RWPE2 (cell line): ENCODE measurements at places on chromosomes 6 and 20.

DNA sequence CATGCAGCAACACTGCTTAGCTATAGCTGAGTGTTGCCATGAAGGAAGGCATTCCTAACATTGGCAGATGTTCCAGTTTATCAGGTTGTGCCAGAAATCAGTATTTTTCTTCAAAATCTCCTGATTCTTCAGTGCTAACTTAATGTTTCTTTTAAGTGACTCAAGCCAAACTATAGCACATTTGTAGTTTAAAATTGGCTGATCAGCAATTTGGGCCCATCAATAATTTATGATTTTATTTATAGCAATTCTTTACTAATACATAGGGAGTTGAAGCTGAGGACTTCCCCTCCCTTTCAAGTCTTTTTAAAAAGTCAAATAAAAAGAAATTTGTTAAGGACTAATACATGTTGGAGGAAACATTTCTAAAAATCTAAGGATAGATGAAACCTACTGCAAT lies 383.8 kb upstream of the KHDRBS2 start:
- DNase-seq, result no peak

DNA sequence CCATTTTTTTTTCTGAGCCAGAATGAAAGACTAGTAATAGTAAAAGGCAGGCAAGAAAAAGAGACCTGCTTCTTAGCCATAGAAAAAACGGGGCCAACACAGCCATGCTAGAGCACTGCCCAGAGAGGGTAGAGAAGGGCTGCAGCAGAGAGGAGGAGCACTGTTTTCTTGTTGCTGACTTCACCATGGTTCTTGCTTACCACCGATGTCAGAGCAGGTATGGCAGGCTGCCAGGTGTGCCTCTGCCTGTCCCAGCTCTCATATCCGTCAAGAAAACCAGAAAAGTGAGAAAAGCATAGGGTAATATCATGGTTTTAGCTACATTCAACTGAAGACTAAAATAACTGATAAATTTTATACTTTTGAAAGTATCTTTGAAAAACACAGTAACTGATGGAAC lies 60.7 kb downstream of the DTNBP1 start:
- no peak for DNase-seq

GRCh38 chr6:1068068-1068467 lies 243.8 kb upstream of the FOXQ1 start:
- DNase-seq, result no peak

DNA sequence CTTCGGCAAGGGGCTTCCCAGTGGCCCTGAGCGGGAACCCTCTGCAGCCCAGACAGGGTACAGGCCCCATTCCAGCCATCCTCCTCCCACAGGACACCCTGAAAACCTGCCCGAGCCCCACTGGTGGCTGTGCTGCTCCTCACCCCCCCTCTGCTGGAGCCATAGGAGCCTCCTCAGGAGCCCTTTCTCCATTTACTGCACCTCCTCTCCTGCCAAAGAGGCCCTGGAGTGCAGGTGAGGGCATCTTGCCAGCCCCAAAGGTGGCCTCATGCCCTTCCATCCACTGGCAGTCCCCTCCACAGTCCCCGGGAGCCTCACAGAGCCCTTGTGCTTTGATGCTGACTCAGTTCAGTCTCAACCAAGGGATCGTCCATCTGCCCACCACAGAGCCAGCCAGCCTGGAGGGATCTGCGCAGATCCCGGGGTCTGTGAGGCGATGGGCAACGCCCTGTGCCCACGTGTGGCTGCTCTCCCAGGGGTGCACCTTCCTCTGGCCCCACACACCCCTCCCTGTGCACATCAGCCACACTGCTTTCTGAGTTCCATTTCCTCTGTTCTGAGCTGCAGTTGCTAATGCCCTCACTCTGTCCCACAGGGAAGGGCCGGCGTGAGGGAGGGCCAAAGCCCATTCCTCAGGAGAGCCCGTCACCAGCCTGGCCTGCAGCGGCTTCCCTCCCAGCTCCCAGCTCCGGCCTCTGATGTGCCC lies 228.5 kb downstream of the DLL1 start:
- no peak for DNase-seq

GRCh38 chr6:113644861-113645575 lies 212.1 kb upstream of the MARCKS start:
- DNase-seq, result no peak

- DNase-seq, result no peak
Observed at GRCh38 chr20:11993886-11994461, 76.3 kb downstream of the BTBD3 start.

DNA sequence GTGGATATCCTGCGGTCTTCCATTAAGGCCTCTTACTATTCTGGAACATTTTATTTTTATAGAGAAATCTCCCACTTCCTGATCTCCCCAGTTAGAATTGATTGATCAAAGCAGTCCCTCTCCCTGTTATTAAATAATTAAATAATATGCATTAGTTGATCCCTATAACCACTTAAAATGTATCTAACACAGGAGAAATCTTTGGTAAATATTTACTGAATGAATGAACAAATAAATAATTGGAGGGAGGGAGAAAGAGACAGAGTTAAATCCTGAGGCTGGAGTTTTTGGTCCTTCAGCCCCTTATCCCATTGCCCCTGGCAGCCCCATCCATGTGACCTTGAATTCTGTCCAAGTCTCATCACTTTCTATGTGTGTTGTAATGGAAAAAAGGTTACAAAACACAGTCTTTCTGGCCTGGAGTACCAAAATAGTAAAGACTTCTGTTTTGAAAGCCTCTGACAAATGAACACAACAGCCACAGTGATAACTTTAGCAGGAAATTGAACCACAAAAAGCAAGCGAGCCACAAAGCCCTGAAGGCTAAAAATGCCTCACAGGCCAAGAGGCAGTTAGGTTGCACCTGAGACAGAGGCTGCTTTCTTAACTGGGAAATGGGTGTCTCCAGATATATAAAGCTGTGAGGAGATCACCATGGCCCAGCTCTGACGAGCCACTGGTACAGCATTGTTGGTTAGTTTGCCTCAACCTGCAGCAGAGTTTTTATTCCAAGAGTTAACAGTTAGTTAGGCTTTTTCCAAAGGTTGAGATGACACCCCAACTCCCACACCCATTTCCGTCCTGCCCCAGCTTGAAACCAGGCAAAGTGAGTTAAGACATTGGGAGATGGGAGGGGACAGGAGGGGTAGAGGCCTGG lies 11.3 kb downstream of the NT5E start:
- DNase-seq, result no peak

DNA sequence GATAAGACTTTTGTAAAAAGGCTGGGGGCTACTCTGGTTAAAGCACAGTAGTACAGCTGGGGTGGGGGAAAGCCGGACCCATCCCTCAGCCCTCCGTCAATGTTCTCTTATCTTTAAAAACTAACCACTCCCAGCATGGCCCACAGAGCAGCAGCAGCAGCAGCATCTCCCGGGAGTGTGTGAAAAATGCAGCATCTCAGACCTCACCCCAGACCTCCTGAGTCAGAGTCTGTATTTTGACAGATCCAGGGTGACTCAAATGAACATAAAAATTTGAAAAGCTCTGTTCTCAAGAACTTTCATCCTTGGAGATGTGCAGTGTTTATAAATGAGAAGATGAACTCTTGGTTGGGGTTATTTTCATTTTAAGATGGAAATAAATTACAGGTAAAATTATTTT lies 277.7 kb upstream of the ECI2 start:
- DNase-seq, result no peak

GRCh38 chr20:53658973-53659372 lies 65.3 kb upstream of the ZNF217 start:
- DNase-seq, result no peak

GRCh38 chr20:7010527-7010926 lies 243.0 kb downstream of the BMP2 start:
- DNase-seq, result no peak

DNA sequence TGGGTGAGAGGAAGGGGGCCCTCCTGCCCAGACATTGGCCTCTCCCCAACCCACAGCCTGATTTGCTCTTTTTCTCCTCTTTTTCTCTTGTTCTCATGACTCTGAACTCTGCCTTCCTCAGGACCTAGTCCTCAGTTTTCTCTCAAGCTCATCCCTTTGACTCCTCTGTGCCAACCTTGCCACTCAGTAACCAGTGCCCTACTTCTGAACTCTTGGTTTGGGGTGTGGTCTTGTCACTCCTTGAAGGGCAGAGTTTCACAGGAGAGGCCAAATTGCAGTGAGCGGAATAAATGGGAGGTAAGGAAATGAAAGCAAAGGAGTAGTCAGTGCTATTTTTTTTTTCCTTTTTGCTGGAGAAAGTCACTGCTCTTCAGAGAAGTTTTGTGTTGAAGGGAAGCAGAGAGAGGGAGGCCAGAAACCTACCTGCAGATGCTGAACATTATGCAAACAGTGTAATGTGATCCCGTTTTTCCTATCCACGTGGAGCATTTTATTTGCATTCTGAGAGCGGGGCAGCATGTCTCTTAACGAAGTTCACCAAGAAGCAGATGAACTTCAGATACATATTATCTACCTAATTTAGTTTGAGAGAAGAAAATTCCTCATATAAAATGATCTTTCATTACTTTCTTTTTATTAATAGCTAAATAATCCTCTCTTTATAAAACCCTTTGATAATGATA lies 26.9 kb downstream of the CFAP61 start:
- DNase-seq, result no peak

GRCh38 chr20:40547483-40548091 lies 141.4 kb downstream of the MAFB start:
- no peak for DNase-seq

GRCh38 chr6:43803783-43804549 lies 34.0 kb downstream of the VEGFA start:
- no peak for DNase-seq

DNA sequence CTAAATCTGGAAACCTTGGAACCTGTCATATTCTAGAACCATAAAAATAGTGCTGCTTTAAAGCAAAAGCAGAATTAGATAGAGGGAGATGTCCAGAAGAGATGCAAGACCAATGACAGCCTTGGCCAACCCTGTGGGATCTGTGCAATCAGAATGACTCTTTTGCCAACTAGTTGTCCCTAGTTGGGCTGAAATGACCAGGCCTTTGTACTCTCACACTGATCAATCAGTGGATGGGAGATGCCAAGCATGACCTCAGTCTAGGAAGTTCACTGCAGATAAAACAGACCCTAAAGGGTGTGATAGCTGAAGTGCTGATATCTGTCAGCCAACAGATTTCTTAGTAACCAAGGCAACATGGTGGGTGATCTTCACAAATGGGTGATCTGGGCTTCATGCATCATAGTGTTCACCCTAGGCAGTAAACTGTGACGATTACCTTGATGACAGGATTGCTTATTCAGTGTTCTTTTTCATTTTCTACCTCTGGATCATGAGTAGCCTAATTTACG lies 52.1 kb downstream of the BCKDHB start:
- no peak for DNase-seq
